ENCODE measurements at places on chromosomes 7 and 10. TPM values are rescaled to one million over a fixed set of nuclear protein-coding genes. Genes with fewer than 3 reads are reported as not detected.

EPHA1 gene
- not detected for total RNA-seq

- DNase-seq: no peak
- H3K36me3 ChIP-seq: no peaks in the 10 kb centered on the region
- H3K27me3 ChIP-seq: no peaks in the 10 kb centered on the region
- no peak overlapping the region for H3K27ac ChIP-seq
- peaks cover 29% of the 10 kb centered on the region for H3K4me1 ChIP-seq
Measured at GRCh38 chr10:43806831-43807640, 158.4 kb upstream of the ZNF32 start.

DNA sequence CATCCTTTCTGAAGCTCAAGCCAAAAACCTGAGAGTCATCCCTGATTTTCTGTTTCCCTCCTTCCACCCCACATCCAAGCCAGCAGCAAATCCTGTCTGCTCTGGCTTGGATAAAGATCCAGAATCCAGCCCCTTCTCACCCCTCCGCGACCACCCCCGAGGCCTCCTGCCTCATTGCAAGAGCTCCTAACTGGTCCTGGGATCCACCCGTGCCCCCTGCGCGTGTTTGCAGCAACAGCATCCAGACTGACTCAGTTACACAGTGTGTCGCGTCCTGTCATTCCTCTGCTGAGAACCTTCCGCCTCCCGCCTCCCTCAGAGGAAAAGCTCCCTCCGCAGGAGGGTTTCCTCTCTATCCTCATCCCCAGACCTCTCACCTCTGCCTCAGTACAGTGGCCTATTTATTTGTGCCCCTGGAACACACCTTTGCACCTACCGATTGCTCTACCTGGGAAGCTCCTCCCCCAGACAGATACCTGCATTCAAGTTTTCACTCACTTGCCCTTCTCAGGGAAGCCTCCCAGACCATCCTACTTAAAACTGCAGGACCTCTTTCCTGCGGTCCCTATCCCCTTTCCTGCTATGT, 21.6 kb upstream of the GRID1 start:
- peaks cover 8% of the 10 kb centered on the region for H3K4me1 ChIP-seq
- peaks cover 94% of the 10 kb centered on the region for H3K27me3 ChIP-seq
- DNase-seq: no peak
- H3K27ac ChIP-seq: no peak overlapping the region

DNA sequence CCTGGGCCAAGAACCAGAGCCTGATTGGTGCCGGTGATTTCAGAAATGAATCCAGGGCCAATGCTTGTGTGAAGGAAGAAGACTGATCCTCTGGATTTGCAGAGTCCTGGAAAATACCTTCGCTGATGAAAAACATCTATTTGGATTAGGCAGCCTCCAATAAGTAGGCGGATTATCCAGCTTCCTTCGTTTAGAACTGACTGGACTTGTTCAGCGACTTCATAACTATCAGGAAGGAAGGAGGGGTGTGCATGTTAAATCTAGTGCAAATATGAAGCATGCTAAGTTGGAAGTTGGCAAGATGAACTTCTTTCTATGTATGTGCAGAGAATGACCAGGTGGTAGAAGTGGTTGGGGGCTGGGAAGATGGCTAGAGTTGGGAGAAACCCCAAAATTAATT, 41.0 kb downstream of the NKX2-3 start:
- no peak for DNase-seq
- H3K36me3 ChIP-seq: no peaks in the 10 kb centered on the region
- peaks cover 47% of the 10 kb centered on the region for H3K27me3 ChIP-seq
- H3K27ac ChIP-seq: no peak overlapping the region
- H3K4me3 ChIP-seq: no peak overlapping the region

- no peak overlapping the region for H3K27ac ChIP-seq
- DNase-seq: no peak
- H3K36me3 ChIP-seq: no peaks in the 10 kb centered on the region
- H3K4me1 ChIP-seq: no peaks in the 10 kb centered on the region
- H3K4me3 ChIP-seq: no peak overlapping the region
Measured at GRCh38 chr10:90399782-90400181, 458.1 kb downstream of the HTR7 start.

DNA sequence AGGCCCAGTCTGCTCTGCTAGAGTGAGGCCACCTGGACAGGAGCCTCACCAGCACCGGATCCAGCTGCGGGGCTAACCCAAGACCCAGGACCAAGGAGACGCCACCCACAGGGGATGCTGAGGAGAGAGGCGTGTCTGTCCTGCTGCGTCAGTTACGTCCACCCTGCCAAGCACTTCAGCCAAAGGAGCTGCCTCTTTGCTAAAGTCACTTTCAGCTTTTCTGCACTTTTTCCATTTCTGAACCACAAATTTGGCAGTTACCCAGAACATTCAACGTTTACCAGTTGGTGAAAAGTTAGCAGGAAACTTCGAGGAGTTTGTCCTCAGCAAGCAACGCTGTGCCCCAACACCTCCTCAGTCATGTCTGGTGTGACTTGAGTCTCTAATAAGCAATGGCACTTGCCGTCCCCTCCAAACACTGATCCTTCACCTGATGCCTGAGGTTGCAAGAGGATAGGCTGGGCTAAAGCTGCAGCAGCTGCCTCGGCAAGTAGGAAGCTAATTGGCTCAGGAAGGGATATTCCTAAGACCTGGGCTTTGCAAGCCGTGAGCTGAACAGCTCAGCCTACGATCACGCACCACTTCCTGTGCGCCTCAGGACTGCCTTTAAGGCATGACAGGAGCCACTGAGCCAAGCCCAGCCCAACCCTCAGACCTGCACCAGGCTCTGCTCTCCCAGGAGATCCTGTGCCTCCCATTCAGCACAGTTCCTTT, 40.1 kb downstream of the KCNH2 start:
- H3K4me1 ChIP-seq: peaks cover 21% of the 10 kb centered on the region
- H3K4me3 ChIP-seq: no peak overlapping the region
- H3K27ac ChIP-seq: no peak overlapping the region
- H3K36me3 ChIP-seq: no peaks in the 10 kb centered on the region
- H3K27me3 ChIP-seq: peaks cover 31% of the 10 kb centered on the region

- no peak for DNase-seq
- no peaks in the 10 kb centered on the region for H3K27me3 ChIP-seq
- peaks cover 18% of the 10 kb centered on the region for H3K36me3 ChIP-seq
- H3K27ac ChIP-seq: peak overlapping the region; percentile 65
Measured at GRCh38 chr7:129739427-129739826, 127.9 kb downstream of the NRF1 start.

GRCh38 chr10:129532838-129533237, 65.8 kb downstream of the MGMT start:
- peaks cover 24% of the 10 kb centered on the region for H3K4me1 ChIP-seq
- H3K4me3 ChIP-seq: no peak overlapping the region
- H3K36me3 ChIP-seq: peaks cover 10% of the 10 kb centered on the region
- no peak for DNase-seq

Data from left ventricle myocardium inferior (tissue), 1 donor.